Right lung (tissue), 10 donors: ENCODE measurements at places on chromosomes 7 and 10.

GRCh38 chr10:2252096-2252495 is 514.8 kb upstream of the ADARB2 start:
- DNase-seq = no peak

GRCh38 chr10:55500931-55501559 is 700.0 kb upstream of the PCDH15 start:
- peak; percentile 10 for DNase-seq

DNA sequence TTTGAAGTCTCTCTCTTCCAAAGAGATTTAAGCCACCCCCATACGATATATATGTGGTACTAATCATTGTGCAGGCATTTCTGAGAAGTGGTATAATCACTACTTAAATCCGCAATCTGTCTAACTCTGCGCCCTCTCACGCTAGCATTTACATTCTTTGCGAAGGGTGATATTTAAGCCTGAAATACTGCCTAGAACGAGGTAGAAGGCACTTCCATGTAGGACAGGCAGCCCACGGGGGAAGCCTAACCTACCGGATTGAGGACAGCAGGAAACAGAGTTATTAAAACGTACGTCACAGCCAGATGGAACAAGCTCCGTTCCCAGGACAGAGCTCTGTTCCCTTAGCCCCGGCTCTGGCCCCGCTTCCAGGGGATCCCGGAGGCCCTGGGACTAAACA is 59.3 kb upstream of the ECHDC3 start:
- DNase-seq = no peak

DNA sequence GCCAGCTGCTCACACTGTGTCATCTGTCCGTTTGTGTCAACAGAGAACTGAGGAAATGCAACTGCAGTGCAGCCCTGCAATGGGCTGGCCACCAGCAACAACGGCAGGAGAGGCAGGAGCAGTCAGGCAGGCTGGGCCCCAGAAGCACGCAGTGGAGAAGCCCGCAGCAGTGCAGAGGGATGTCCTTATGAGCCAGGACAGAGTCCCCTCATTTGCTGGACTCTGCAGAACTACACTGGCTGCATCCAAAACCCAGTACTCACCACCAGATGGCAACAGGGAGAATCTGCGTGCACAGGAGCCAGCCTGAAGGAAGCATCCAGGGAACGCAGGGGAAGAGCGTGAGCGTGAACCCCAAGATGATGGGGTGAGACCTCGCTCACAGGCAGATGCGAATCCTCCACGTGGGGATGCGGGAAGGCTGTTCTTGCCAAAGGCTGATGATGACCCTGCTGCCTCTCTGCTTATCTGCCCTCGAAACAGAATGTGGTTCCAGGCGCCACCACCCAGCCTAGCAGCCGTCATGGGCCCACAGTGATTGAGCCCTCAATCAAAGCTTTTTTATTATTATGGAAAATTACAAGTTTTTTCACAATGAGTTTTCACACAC is 232.1 kb downstream of the PTPRN2 start:
- DNase-seq = no peak

GRCh38 chr10:90167174-90168064 is 466.0 kb downstream of the KIF20B start:
- no peak for DNase-seq

DNA sequence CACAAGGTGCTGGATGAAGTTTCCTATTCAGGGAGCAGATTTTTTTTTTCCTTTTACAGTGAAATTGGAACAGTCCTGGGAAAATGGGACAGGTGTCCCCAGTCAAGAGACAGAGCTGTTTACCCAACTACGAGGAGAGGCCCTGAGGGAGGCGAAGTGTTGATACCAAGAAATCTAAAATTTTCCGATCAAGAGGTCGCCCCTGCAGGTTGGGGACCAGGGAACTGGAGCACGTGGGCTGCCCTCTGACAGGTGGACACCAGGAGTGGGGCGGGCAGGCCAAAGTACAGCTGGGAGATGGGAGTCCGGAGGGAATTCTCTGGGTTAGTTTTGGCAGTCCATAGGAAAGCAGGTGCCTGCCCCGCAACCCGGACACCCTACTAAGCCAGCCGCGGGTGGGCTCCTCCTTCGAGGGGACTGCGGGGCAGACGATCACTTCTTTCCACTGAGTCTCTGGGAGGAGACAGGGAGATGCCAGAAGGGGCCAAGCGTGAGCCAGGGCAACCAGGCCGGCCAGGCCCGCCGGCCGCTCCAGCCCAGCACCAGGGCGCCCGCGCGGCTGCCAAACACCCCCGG is 965 bp upstream of the CAMK1D start:
- no peak for DNase-seq

- DNase-seq = peak; percentile 46
Measured at GRCh38 chr10:87656431-87657072, 3.1 kb upstream of the PAPSS2 start.
